ENCODE measurements at places on chromosomes 4 and X.

GRCh38 chr4:139728146-139728545 lies 62.5 kb downstream of the MGST2 start:
- DNase-seq, result no peak

DNA sequence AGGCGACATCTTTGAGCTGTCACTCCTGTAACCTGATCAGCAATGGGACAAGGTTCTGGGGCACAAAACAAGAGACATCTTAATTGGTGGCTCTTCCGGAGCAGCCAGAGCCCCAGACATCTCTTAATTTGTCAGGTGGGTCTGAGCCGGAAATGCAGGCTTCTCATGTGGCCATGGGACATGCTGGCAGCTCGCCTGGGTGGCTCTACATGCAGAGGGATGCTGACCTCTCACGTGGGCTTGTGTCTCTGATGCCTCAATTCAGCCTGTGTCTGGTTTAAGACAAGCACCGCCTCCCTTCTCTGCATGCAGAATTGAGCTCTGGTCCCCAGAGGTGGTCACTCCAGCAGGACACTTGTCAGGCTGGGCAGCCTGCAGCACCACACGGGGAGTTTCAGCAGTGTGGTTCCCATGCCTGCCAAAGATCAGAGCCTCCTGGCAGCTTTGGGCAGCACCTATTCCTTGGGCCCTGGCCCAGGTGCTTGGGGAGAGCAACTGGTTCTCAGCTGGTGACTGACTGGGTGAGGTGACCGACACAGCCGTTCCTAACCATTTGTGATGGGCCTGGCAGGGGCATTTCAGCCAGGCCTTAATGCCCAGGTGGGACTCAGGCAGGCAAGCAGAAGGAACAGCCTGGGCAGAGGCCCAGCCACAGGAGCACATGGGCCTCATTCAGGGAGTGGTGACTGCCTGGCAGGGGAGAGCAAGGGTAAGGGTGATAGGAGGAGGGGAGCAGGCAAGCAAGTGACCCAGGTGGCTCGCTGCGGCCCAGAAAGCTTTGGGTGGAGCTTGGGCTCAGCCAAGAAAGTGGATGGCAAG lies 53.4 kb downstream of the HMX1 start:
- DNase-seq, result no peak

GRCh38 chr4:25585901-25586523 lies 69.6 kb upstream of the SLC34A2 start:
- no peak for DNase-seq

- no peak for DNase-seq
Measured at GRCh38 chr4:110216129-110216528, 17.7 kb upstream of the ELOVL6 start.

- no peak for DNase-seq
Measured at GRCh38 chrX:135931644-135932487, 38.4 kb downstream of the SAGE1 start.

DNA sequence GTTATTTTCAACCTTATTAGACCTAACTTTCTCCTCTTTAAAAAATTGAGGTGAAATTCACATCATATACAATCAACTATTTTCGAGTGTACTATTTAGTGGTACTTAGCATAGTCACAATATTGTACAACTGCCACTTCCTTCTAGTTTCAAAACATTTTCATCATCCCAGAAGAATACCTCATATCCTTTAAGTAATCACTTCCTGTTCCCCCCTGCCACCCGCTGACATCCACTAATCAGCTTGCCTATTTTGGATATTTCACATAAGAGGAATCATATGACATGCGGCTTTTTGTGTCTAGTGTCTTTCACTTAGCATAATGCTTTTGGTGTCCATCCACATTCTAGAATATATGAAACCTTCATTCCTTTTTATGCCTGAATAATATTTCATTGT lies 10.0 kb upstream of the PPA2 start:
- no peak for DNase-seq

- no peak for DNase-seq
Measured at GRCh38 chrX:149003863-149004660, 501.0 kb downstream of the IDS start.

- DNase-seq, result no peak
Measured at GRCh38 chrX:15576019-15576418, 24.7 kb downstream of the ACE2 start.

DNA sequence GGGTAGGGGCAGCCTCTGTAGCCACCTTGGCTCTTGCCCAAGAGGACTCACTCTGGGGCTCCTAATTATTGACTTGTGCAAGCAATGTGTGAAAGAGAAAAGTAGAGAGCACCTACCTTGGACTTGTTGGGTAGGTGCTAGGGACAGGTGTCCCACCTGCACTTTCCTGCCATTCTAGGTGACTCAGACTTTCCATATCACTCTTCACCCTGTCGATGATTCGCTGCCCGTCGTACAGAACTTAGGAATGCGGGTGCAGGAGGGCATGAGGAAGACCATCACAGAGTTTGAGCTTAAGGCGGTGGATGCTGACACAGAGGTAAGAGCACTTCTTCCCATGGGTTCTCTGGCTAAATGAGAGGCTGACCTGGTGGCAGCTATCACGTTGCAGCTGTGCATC lies 87.3 kb upstream of the ANXA3 start:
- no peak for DNase-seq

GRCh38 chrX:53882331-53882730 lies 161.9 kb downstream of the PHF8 start:
- DNase-seq, result no peak

DNA sequence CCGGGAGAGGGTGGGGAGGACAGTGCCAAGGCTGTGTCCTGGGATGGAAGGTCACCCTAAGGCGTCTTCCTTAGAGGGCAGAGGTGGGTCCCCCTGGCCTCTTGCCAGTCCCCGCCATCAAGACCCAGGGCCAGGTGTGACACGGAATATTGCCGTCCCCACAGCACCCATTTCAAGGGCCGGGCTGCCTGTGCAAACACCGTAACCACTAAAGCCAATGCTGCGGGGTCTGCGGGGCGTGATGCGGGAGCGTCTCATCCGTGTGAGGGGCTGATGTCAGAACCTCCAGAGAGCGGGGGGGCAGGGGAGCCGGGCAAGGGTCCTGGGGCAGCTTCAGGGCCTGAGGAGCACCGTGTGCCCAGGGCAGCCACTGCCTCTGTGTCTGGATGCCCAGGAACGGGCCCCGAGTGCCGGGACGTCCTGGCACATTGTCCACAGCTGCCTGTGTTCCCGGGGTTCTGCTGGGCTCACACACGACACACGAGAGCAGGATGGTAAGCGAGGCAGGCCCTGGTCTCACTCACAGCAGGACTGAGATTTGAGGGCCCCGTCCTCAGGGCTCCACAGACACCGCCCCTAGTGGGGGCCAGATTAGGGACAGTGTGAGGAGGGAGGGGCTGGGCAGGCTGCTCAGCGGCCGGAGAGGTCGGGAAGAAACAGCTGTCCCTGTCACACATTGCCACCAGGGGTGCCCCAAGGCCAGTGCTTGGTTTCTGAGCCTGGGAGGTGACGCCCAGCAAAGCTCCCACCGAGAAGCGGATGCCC lies 29.2 kb downstream of the NKX1-1 start:
- DNase-seq, result no peak

- DNase-seq, result no peak
Measured at GRCh38 chrX:44462850-44463249, 79.8 kb downstream of the FUNDC1 start.

DNA sequence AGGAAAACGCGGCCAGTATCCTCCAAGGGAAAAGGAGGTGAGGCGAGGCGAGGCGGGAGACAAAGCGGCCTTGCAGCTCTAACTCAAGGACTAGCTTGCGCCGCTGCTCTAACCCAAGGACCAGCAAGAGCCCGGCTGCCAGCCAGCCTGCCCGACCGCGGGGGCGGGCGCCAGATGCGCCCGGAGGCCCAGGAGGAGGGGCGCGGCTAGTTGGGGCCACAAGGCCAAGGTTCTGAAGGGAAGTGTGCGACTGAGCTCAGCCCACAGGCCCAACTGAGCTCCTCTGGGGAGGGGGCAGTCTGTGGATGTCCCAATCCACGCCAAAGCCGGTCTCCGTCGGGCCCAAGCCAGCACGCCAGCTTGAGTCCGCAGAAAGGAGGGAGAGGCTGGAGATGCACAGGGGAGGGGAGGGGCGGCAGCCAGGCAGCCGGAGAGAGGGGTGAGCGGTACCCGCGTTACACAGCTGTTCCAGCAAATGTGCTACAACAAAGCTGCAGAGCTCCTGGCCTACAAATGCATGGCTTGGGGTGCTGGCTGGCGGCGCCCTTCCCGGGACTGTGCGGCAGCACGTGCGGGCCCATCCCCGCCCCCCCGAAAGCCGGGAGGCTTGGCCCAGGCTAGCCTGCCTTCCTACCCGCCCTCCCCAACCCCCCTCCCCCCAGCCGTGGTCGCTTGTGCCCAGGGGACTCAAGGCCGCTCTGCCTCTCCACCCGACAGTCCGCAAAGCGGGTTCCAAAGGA lies 637 bp downstream of the AMER1 start:
- no peak for DNase-seq

DNA sequence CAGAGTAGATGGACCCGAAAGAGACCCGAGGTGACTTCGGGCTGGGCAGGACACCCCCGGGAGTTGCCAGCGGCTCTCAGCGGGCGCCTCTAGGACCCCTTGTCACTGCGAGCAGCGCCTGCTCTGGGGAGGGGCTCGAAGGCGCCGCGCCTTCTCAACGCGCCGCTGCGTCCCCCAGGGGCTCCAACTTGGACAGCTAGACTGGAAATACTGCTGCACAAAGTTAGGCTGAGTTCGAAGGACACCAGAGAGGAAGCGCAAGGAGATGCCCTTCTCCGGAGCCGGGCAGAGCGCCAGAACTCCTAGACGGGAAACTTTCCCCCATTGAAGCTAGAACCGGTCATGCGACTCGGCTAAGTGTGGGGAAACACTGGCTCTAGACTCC lies 493 bp upstream of the KCNIP4 start:
- no peak for DNase-seq

GRCh38 chrX:30085571-30085970 lies 129.8 kb upstream of the MAGEB2 start:
- peak; percentile 45 for DNase-seq

- DNase-seq, result no peak
Measured at GRCh38 chrX:111507933-111508332, 3.5 kb upstream of the SERTM2 start.

GRCh38 chr4:178612733-178613132 lies 1170.5 kb upstream of the AGA start:
- no peak for DNase-seq

- no peak for DNase-seq
Measured at GRCh38 chr4:55729351-55730279, 90.0 kb upstream of the EXOC1L start.

- no peak for DNase-seq
Measured at GRCh38 chrX:44744799-44745198, 99.0 kb upstream of the DUSP21 start.

- no peak for DNase-seq
Measured at GRCh38 chr4:106809076-106809475, 227.0 kb downstream of the DKK2 start.

DNA sequence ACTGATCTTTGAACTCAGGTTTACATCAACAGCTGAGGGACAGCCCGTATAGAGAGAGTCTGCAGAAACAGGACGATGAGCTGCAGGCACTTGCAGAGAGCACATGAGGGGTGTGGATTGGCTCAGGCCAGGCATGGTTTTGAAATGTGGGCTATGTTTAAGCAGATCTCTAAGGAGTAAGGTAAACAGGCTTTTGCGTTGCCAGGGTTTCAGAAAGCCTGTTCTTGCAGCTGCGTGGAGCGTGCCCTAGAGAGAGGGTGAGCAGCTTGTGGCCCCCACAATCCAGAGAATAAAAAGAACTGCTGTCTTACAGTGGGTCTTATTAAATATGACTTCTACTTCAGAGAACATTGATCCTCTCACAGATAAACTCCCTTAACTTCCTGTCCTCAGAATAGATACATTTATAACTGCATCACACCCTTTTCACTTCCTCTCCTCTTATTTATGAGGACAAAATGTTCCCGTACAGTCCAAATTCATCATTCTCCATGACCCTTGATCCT lies 64.1 kb downstream of the TMA16 start:
- no peak for DNase-seq

DNA sequence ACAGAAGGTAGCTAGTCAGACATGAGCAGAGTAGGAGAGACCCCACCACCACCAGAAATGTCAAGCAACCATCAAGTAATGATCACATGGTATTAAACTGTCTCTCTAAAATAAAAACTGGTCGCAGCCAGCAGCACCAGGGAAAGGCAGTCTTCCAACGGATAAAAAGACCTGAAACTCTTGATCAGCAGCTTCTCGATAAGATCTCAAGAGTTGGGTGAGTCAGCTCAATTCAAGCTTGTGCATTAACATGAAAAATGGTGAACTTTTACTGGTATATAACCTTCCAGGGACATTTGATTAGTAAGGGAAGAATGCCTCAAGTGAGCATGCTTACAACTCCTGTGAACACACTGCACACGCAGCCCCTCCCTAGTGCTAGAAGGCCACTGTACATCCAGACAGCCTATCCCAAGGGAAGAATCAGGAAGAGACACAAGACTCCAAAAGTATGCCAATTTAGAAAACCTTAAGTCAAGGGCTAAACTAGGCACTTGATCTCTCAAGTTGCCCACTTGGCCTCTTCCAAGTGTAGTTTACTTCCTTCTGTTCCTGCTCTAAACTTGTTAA lies 270.0 kb upstream of the GNPDA2 start:
- DNase-seq, result no peak

DNA sequence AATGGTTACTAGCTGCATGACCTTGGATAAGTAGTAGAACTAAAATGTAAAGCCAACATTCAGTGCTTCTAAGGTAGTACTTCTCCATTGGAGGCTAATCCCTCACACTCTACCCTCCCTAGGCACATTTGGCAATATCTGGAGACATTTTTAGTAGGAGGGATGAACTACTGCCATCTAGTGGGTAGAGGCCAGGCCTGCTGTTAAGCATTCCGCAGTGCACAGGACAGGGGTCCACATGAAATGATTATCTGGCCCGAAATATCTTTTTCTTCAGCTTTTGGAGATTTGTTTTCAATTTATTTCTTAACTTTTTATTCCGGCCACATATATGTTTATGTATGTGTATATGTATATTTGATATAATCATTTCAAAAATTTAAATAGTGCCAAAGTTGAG lies 36.0 kb upstream of the SPANXC start:
- no peak for DNase-seq

DNA sequence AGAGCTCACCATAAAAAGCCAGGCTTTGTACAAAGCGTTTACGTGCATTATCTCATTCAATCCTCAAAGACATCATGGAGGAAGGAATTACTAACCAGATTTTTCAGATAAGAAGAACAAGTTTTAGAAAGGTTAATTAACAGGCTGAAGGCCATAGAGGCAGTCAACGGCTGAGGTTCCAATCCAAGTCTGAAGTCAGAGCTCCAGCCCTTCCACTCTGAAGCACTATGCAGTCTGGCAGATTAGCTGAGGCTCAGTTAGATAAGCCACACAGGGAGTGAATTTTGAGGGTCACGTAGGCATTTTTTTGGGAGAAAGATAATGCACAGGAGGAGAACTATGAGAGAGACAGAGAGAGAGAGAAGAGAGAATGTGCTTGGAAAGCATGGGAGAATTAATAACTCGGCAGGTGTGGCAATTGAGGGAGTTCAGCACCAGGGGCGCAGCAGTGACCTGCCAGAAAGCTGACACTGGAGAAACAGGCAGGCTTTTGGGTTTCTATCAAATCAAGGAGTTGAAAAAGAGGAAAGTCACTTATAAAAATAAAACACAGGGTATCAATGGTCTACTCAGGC lies 116.5 kb upstream of the NAP1L5 start:
- no peak for DNase-seq

GRCh38 chr4:110795971-110796370 lies 173.1 kb upstream of the PITX2 start:
- no peak for DNase-seq
